ENCODE measurements at places on chromosomes 5 and 9.

DNA sequence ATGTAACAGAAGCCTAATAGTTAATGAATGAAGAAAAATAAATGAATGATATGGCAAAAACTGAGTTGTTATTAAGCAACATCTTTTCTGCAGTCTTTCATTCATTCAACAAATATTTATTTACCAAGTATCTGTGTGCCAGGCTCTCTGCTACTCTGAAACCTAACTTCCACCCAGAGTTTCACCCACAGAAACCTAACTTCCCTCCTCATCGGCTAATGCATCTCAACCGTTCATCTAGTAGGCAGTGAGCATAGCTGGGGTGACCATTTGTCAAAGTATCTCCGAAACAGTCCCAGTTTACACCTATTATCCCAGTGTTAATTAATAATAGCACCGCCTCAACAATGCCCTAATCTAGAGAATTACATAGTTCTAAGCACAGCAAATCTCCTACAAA is 1.5 kb downstream of the TTC39B start:
- DNase-seq = peak; percentile 22

- DNase-seq = no peak
Measured at GRCh38 chr5:123176224-123176937, 87.3 kb downstream of the PRDM6 start.

DNA sequence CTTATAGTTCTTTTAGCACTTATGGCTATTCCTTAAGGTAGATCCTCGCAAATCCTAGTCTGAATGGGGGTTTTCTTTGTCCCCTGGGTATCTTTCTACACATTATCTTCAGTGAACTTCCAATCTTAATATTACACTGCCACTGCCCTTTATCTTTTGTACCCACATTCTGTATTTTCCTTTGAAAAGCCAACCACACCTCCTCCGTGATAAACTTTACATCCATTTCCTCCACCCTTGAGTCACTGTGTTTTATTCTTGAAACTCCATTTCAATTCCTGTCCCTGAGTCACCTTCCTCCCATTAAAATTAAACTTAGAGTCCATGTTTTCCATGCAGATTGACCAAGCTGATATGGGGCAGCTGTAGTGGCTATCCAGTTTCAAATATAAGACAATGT is 43.2 kb upstream of the RICTOR start:
- no peak for DNase-seq

- no peak for DNase-seq
Measured at GRCh38 chr5:154203798-154204578, 13.5 kb downstream of the GALNT10 start.

- no peak for DNase-seq
Measured at GRCh38 chr9:108417726-108418125, 438.1 kb downstream of the ACTL7B start.

DNA sequence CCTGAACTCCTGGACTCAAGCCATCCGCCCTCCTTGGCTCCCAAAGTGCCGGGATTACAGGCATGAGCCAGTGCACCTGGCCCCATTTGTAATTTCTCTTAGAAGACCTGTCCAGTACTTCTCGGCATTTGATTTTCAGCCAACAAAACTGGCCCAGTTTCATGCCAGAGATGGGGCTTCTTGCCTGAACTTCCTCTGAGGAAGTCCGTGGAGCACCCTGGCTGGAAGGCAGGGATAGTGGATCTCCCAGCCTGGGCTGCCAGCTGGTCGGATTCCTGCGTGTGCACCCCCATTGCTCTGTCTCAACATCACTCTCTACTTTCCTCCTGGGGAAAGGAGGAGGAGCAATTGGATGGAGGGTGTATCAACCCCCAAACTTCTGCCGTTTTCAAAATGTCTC is 39.0 kb downstream of the FAM78A start:
- no peak for DNase-seq

Data from RPMI8226 (cell line).